AG08396 (cell line): ENCODE measurements at places on chromosomes 4 and X.

GRCh38 chrX:8748855-8749254 lies 16.9 kb upstream of the ANOS1 start:
- DNase-seq = peak; percentile 44

DNA sequence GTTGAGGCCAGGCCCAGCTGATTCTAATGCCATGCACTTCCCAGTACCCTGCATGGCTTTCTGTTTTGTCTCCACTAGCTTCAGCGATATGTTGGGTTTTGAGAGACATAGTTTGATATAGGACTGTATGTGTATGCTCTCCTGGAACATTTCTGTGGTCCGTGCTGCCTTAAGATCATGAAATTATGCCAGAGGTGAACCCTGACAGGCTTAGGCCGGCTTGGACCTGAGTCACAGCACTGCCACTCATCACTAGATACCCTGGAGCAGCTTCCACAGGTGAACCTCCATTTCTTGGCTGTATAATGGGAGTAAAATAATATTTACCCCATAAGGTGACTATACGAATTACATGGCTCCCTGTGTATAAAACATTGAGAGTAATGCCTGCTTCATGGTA lies 6.4 kb downstream of the SGMS2 start:
- DNase-seq = no peak

DNA sequence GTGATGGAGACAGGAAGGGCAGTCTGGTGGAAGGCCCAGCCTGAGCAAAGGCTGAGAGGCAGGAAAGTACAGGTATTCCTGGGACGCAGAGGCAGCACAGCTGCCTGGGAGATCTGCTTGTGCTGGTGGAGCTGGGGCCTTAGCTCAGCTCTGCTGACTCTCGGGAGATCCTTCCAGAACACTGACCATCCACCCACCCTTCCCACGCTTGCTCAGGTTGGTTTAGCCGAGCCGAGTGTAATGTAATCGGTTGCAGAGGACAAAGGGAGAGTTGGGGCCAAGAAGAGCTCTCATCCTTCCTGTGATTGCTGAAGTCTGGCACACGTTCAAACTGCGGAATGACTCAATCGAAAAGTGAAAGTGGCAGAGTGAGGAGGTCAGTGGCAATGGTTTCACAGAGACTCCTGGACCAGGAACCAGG lies 43.1 kb upstream of the GPR78 start:
- peak; percentile 80 for DNase-seq

DNA sequence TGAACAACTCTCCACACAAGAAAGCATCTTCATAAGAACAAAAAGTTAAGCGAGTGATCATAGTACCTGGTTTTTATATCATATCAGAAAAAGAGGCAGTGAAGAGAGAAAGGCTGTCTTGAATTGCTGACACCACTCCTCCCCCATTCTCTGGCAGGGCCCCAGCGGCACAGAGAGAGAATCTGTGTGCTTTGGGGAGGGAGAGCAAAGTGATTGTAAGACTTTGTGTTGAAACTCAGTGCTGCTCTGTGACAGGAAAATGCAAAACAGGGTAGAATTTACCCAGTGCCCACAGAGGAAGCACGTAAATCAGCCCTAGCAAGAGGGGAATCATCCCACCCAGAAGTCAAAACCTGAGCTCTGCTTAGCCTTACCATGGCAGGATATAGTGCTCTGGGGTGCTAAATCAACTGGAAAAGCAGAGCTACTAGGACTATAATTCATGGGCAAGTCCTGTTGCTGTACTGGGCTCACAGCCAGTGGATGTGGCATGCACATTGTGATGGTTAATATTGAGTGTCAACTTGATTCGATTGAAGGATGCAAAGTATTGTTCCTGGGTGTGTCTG lies 174.6 kb downstream of the PRR32 start:
- DNase-seq = no peak

DNA sequence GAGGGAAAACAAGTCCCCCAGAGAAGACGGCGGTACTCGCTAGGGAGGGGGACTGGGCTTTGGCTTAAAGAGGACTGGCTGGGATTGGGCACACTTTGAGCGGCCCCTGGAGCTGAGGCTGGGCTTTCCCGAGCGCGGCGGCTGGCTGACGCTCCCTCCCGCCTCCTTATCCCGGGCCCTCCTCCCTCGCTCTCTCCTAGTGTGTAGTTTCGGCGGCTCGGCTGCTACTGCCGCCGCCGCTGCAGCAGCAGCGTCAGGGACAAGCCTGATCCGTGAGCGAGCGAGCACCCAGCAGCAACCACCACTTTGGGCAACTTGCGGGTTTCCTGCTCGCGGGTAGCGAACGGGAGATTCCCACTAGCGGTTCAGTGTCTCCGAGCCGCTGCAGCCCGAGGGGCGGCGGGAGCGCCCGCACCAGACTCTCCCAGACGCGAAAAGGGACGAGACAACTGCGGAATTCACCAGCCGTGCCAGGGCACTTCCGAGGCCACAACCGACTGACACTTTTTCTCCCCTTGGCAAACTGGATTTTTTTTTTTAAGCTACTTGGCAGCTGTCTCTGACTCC lies 632 bp upstream of the PCDH7 start:
- DNase-seq = peak; percentile 52

GRCh38 chr4:117550085-117550484 lies 464.7 kb upstream of the TRAM1L1 start:
- no peak for DNase-seq

DNA sequence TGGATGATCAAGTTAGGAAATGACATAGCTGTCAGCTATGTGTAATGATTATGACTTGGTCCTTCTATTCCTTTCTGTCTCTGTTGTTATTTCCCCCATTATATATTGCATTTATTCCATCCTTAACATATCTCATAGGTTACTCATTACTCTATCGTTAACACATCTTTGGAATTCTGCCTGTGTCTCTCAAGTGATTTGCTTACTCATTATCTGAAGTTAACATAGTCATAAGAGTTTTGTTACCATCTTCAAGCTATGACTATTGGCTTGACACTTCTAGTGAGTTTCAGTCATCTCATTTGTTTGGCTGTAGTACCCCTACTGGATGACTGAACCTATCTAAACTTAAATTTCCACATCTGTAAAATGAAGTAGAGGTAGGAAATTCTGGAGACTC lies 286.1 kb upstream of the PPP1R2C start:
- DNase-seq = no peak
